ENCODE measurements at places on chromosomes 12 and 14. TPM values are rescaled to one million over a fixed set of nuclear protein-coding genes. Genes with fewer than 3 reads are reported as not detected.

Gene CEBPE
- 1.3 TPM for polyA plus RNA-seq

Gene IL22
- polyA plus RNA-seq: not detected

Gene HOXC9
- not detected for polyA plus RNA-seq

Gene BCDIN3D
- polyA plus RNA-seq: 0.59 TPM

Gene CDH24
- polyA plus RNA-seq: not detected

Gene DACT1
- 0.01 TPM for polyA plus RNA-seq

Gene TAS2R8
- not detected for polyA plus RNA-seq

Gene SALL2
- polyA plus RNA-seq: not detected

Gene STON2
- polyA plus RNA-seq: 1.6 TPM

Gene GDF11
- polyA plus RNA-seq: 0.09 TPM

Gene TC2N
- 0.55 TPM for polyA plus RNA-seq

Gene AMDHD1
- polyA plus RNA-seq: 1.9 TPM

Gene COA8
- 52.3 TPM for polyA plus RNA-seq

Gene IAPP
- polyA plus RNA-seq: not detected

Gene CMA1
- not detected for polyA plus RNA-seq

Gene SMCO3
- 0.11 TPM for polyA plus RNA-seq

Gene BMP4
- polyA plus RNA-seq: not detected

Gene SDR9C7
- polyA plus RNA-seq: not detected

Gene LMNTD1
- not detected for polyA plus RNA-seq

Gene ACVRL1
- polyA plus RNA-seq: 1.5 TPM

Gene OTX2
- not detected for polyA plus RNA-seq

Gene TMEM229B
- polyA plus RNA-seq: 17.3 TPM

Gene SLC7A7
- polyA plus RNA-seq: 371 TPM

Gene EGLN3
- polyA plus RNA-seq: 0.06 TPM

Gene DHRS2
- not detected for polyA plus RNA-seq
